Choroid plexus epithelial cell (primary cell): ENCODE measurements at places on chromosomes 12 and 14.

- DNase-seq, result no peak
Observed at GRCh38 chr14:39614297-39614923, 182.2 kb upstream of the FBXO33 start.

GRCh38 chr14:81472096-81472800 is 61.4 kb downstream of the SEL1L start:
- no peak for DNase-seq

GRCh38 chr12:13211859-13212664 is 15.5 kb downstream of the EMP1 start:
- peak; percentile 86 for DNase-seq

- no peak for DNase-seq
Observed at GRCh38 chr12:132541996-132542395, 52.0 kb downstream of the FBRSL1 start.

DNA sequence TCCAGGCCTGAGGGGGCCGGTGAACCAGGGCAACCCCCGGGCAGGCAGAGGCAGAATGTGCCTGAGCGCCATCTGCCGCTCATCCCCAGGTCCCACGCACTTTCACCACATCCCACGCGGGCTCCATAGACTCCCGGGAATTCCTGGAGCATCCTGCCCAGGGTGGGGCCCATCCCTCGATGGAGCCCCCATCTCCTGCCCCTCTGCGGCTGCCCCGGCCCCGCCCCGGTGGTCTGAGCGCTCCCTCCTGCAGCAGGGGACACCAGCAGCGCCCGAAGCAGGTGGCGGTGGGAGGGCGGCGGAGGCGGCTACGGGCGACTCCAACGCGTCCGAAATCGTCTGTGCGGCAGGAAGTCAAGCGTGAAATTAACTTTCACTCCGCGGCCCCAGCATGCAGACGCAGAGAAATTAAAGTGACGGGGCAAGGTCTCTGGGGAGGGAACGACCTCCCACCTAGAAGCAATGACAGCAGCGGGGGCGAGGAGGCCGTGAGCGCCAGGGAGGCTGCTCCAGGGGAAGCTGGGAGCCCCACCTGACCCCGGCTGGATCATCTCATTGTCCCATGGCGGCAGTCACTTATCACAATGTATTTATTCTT is 122.2 kb downstream of the NCOR2 start:
- DNase-seq, result no peak

GRCh38 chr14:81137316-81137715 is 83.4 kb downstream of the GTF2A1 start:
- peak; percentile 4 for DNase-seq

DNA sequence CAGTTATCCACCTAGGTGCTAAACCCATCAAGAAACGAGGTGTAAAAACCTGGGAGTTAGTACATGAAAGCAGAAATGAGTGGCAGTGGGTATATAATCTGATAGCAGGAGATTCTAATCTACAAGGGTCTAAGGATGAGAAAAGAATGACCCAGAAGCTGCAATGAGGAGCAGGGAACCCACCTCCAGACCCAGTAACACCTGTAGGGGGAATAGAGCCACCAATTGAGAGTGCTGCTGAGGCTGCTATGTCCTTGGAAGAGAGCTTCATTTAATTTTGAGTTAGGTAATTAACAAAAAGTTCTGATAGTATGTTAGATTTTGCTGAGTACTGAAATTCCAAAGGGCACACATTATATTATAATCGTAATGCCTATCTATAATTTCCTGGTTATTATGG is 89.8 kb downstream of the KITLG start:
- DNase-seq, result no peak

- peak; percentile 39 for DNase-seq
Observed at GRCh38 chr14:31530136-31530535, 31.1 kb upstream of the NUBPL start.

GRCh38 chr12:94057262-94058151 is 90.9 kb upstream of the PLXNC1 start:
- no peak for DNase-seq

DNA sequence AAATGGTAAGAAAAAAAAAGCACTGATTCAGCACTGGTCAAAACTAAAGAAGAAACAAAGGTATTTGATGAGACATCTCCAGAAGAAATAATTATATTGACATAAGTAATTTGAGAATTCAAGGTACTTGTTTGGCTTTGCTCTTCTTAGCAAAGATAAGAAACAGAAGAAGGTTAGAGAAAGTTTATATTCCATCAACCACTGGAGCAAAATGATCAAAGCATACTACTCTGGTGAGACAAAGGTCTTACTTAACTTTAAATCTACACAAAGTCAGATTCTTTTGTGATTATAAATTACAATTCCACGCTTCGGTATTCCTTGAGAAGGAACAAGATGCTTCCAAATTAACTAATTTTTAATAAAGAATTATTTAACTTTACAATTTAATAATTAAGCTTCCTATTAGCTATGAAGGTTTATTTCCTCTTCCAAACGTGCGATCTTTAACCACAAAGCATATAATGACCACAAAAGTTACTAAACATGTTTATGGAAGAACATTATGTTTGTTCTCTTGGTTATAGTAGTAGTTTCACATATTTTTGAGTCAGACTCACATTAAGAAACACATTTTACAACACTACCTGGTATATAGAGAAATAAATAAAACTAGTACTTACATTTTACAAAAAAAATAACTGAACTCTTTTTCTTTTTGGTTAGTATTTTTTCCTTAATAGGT is 53.4 kb downstream of the METTL25 start:
- peak; percentile 12 for DNase-seq

- no peak for DNase-seq
Observed at GRCh38 chr12:83097643-83098342, 411.1 kb downstream of the TMTC2 start.

- peak; percentile 71 for DNase-seq
Observed at GRCh38 chr12:58148405-58148804, 207.0 kb downstream of the ATP23 start.

GRCh38 chr12:27602516-27602915 is 78.5 kb downstream of the PPFIBP1 start:
- no peak for DNase-seq

- no peak for DNase-seq
Observed at GRCh38 chr14:106058342-106058741, 532.0 kb downstream of the TMEM121 start.

DNA sequence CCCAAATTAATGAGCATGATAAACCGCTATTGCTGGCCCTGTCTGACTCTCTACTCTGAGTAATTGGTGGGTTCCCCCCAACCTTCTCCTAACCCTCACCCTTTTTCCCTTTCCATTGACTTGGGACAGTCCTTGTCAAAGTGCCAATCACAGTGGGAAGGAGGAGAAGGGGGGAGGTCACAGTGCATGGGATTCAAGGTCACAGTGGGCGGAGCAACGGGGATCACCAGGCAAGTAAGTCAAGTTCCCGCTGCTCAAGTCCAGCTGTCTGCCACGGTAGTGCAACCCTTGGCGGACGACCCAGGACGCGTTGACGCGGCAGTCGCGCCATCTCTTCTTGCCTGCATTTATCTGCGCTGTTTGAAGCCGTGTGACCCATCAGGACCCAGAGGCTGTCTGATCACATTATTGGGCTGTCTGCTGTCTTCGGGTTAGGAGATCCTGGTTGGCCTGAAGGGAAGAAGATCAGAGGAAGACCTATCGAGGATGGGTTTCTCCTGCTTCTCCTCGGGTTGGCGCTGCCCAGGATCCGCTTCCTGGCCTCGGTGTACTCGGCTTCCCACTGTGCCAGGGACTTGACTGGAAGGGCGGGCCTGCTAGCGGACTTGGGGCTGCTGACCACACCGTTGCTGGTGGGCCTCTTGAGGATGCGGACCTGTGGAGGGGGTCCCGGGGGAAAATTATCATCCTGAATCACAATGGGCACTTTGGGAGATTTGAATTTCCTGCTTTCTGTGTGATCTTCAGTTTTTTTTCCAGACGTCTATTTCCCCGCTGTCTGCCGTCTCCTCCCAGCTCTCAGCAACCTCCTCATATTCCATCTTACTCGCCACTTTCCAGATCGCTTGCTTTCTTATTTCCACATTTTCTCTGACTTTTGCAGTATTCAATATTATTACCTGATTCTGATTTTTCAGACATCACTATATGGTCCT is 3.1 kb upstream of the MDM2 start:
- no peak for DNase-seq

DNA sequence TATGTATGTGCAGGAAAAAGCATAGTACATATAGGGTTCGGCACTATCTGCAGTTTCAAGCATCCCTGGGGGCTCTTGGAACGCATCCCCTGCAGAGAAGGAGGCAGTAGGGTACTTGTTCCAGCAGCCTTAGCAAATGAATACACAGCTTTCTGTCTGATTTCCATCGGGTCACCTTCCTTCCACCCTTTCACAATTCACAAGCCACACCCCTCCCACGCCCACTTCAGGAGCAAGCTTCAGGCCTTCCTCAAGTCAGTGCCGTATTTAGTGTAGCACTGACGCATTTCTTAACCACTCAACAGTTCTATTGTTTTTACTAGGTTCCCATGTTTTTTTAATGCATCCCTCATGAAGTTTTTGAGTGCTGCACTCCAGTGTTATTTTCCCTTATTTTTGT is 64.2 kb downstream of the CLMN start:
- DNase-seq, result peak; percentile 95

GRCh38 chr12:29200586-29200985 is 51.5 kb downstream of the FAR2 start:
- peak; percentile 48 for DNase-seq

- DNase-seq, result no peak
Observed at GRCh38 chr12:127500512-127501035, 766.4 kb upstream of the TMEM132C start.

DNA sequence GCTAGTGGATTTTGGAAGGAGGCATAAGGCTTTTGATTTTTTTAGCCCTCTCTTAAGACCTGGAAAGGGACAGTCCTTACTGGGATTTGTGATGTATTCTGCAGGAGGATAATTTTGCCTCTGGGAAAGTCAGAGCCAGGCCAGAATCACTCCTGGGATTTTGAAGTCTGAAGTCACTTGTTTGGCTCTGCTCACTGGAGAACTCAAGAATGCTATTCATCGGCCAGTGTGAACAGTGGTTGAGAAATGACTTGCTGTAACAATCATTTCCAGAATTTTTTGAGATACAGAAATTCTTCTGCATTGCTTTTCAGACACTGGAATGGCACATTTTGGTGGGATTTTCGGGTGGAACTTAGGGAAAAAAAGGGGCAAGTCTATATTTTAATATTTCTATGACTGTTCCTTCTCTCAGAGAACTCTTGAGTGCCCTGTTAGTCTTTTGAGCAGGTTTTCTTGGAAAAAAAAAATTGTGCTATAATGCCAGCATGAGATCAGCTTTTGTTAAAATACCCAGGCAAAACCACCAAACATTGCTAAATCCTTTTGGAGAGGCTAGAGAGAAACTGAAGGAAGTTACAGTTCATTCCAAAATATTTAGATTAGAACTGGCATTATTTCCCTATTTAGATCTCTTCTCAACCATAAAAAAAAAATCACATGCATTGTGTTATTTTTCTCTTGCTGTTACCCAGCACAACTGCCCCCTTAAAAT is 26.1 kb upstream of the BHLHE41 start:
- DNase-seq, result peak; percentile 78

GRCh38 chr14:24875991-24876878 is 173.7 kb downstream of the STXBP6 start:
- no peak for DNase-seq

DNA sequence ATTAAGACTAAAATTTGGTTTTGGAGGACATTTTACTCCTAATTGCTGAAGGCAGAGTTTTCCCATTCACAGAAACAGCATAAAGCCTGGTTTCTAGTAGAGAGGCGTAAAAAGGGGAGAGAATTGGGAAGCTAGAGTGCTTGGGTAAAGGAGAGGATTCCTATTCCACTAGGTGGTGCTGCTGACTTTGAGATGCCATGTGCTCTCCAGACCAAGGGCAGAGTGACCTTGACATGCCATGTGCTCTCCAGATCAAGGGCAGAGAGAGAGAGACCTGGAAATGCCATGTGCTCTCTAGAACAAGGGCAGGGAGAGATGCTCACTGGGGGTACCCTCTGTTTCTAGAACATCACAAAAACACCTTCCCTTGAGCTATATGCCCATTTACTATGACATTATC is 176.2 kb upstream of the PDZRN4 start:
- DNase-seq, result no peak

DNA sequence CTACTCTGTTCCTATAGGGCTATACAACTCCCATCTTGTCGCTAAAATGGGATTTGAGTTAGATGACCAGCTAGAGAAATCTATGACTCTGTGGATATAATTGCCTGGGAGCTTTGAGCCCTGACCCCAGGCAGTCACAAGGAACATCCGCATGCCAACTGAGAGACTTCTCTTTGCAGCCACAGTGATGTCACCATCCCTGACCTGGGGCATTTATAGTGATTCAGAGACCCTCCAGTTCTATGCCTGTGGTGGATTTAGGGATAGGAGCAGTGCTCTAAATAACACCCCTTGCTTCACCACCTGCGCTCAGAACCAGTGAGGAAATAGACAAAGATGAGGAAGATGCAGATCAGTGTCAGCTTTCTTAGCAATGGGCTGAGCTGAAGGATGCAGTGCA is 86.2 kb downstream of the RIN3 start:
- no peak for DNase-seq

DNA sequence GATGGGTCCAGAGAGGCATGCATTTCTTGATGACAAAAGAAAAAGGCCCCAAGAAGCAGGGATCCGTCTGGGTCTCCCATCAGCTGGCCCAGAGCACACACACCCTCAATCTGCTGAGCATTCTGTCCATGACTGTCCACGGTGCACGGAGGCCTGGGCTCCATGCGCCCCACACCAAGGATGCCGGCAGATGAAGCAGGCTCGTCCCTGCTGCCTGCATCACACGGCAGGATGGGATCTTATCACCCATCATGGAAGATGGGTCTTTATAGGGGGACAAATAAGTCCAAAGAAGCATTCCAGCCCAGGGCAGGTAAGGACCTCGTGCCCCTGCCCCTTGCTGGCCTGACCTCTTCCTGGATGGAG is 59.7 kb downstream of the PRIMA1 start:
- DNase-seq, result no peak

GRCh38 chr12:77357655-77358054 is 292.3 kb upstream of the E2F7 start:
- DNase-seq, result no peak

- peak; percentile 98 for DNase-seq
Observed at GRCh38 chr12:89179983-89180382, 172.3 kb downstream of the DUSP6 start.

DNA sequence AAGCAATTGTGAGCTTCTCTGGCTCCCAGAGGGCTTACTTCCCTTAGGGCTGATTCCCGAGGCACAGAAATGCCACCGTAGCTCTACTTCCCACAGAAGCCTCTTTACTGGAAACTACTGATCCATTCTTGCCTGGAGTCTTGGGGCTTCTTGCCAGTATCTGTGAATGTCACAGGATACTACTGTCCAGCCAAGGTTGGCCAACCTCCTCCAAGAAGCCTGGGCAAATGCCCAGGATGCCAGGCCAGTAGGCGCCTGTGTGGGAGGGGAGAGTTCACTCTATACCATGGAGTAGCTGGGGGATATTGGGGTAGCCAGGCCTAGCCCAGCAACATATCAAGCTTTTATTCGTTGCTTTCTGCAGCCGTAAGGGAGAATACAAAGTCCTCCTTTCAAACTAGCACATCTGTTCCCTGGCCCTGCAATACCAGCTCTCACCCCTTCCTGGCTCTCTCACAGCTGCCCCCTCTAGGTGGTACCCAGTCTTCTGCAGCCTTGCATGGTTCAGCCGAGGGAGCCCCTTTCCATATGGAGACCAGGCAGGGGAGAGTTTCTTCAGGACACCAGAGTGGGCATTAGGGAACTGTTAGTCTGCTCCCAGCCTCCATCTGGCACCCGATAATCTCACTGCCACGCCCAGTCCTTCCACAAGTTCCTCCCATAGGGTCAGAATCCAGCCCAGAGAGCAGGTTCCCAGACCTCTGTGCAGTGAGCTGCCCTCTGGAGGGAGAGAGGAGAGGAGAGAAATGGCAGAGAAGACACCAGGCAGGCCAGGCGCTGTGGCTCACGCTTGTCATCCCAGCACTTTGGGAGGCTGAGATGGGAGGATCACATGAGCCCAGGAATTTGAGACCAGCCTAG is 24.3 kb upstream of the PLEK2 start:
- no peak for DNase-seq
